ENCODE measurements at places on chromosomes 2 and 18. TPM values are rescaled to one million over a fixed set of nuclear protein-coding genes. Genes with fewer than 3 reads are reported as not detected.

DNA sequence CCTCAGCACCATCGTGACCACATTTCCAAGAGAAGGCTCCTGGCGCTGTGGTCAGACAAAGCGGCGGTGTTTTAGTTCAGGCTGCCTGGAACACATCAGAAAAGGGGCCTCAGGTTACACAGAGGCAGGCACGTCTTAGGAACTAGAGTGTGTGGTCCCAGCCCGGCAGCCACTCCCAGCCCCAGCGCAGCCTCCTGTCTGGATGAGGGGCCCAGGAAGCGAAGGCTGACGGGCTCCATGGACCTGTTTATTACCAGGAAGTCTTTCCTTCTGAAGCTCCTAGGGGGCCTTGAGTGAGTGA, 10.0 kb upstream of the GPR55 start:
- DNase-seq = no peak

DNA sequence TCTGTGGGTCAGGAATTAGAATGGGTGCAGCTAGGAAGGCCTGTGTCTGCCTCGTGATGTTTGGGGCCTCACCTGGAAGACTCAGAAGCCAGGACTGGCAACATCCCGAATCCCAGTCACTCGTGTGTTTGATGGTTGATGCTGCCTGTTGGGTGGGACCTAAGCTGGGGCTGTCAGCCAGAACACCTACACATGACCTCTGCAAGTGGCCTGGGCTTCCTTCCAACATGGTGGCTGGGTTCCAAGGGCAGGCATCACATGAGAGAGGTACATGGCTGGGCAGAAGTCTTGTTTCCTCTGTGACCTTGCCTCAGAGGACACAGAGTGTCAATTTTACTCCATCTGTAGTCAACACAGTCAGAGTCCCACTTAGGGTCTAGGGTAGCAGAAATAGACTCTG, 177.8 kb downstream of the GBX2 start:
- DNase-seq = no peak

GRCh38 chr18:830315-830901, 18.4 kb upstream of the YES1 start:
- DNase-seq = no peak

DNA sequence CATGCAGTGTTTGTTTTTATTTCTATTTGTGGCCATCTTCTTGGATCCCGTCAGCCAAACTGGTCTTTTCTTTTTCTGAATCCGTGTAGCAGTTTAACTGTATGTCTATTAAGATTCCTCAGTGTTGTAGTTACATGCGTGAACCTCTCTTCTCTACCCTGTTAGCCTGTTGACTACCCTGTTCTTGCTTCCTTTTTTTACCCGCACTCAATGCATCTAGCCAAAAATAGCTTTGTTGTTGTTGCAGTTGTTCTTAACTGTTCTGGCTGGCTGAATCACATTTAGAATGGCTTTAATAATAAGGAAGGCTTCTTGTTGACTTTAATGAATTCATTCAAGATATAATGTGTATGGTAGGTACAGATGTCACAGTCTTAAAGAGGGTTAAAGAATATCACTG, 137.1 kb downstream of the LCLAT1 start:
- no peak for DNase-seq

Gene PKP4
- 148 TPM for polyA plus RNA-seq

Gene CAPN14
- polyA plus RNA-seq = 0.06 TPM

Gene RAB31
- polyA plus RNA-seq = 30.4 TPM

- DNase-seq = no peak
These were observed 65.5 kb upstream of the GPC1 start for GRCh38 chr2:240369801-240370585.

All from renal cortex interstitium (tissue), 15 donors.